NCI-H446 (cell line): ENCODE measurements at places on chromosomes 6 and 20.

GRCh38 chr6:90494067-90494780 is 92.6 kb downstream of the MAP3K7 start:
- no peak for DNase-seq

DNA sequence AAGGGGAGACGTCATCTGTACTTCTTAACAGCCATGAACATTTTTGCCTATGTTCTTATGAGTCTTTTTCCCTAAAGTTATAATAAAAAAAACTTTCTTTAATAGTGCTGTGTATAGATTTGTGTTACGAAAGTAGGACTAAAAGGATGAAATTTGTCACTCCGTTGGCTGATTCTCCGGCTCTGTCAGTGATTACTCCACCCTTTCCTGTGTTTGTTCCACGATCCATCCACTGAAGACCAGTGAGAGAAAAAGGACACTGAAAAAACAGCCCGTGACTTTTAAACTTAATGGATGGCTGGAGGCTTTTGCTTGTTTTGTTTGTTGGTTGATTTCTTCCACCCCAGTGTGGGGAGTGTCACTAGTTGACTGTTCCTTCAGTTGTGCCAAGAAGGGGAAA is 232.0 kb upstream of the NOX3 start:
- DNase-seq, result no peak

GRCh38 chr20:40591119-40591518 is 97.9 kb downstream of the MAFB start:
- DNase-seq, result no peak

DNA sequence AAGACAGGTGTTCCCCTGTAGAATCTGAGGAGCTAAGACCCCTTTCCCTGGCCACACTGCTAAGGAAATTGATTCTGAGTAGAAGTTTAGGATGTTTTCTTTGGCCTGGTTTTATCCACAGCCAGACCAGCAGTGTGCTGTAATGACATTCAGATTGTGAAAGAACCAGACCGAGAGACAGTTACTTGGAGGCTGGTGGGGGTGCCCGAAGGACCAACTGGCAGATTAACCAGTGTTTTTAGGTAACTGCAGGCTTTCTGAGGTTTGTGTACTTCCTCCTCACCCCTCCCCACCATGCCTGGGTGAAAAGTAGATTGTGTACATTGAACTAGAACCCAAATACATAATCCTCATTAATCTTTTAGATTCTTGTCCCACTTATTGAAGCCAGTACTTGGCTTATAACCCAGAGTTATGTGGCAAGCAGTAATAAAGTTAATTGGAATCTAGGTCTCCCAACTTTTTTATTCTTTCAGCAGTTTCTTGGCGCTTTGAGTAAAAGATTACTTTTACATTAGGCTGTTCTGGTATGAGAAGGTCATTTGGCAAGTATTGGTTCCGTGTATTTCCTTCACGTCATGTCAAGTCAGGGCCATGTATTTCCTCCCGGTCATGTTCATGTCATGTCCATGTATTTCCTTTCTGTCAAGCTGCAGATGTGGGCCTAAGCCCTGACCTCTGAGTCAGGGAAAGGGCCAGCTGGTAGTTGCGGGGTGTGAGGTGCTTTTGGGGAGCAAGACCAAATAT is 93.7 kb downstream of the TCP11 start:
- DNase-seq, result no peak

- DNase-seq, result no peak
Observed at GRCh38 chr6:111980971-111981840, 72.7 kb upstream of the CCN6 start.

DNA sequence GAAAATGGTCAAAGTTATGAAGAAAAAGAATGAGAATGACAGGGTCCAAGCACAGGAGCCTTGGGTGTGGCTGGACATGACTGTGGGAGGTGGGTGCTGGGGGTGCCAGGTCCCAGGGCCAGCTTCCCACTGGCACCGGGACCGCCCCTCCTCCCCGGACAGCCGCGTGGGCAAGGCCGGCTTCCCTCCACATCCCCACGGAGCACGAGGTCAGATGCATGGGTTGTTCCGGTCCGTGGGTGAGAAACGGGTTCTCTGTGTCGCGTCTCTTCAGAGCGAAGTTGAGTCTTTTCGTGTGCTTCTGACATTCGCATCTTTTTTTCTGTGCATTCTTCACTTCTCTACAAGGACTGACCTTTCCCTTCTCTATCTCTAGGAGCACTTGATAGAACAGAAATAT is 30.1 kb downstream of the KIF25 start:
- DNase-seq, result no peak

GRCh38 chr6:82832811-82833210 is 232.8 kb downstream of the UBE3D start:
- DNase-seq, result no peak
